Effector CD4-positive, alpha-beta T cell (primary cell): ENCODE measurements at places on chromosomes 16 and 17.

GRCh38 chr16:79918916-79919315 lies 318.4 kb upstream of the MAF start:
- no peak for DNase-seq

GRCh38 chr17:57507828-57508227 lies 237.3 kb downstream of the CCDC182 start:
- DNase-seq = no peak

- DNase-seq = no peak
Measured at GRCh38 chr16:79171931-79172705, 428.4 kb downstream of the MAF start.

GRCh38 chr17:65430209-65430833 lies 131.1 kb downstream of the AXIN2 start:
- no peak for DNase-seq

DNA sequence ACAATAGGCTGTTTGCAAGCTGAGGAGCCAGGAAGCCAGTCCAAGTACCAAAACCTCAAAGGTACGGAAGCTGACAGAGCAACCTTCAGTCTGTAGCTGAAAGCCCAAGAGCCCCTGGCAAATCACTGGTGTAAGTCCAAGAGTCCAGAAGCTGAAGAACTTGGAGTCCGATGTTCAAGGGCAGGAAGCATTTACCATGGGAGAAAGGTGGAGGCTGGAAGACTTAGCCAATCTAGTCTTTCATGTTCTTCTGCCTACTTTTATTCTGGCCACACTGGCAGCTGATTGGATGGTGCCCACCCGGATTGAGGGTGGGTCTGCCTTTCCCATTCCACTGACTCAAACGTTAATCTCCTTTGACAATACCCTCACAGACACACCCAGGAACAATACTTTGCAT lies 15.3 kb downstream of the CD300LB start:
- no peak for DNase-seq

DNA sequence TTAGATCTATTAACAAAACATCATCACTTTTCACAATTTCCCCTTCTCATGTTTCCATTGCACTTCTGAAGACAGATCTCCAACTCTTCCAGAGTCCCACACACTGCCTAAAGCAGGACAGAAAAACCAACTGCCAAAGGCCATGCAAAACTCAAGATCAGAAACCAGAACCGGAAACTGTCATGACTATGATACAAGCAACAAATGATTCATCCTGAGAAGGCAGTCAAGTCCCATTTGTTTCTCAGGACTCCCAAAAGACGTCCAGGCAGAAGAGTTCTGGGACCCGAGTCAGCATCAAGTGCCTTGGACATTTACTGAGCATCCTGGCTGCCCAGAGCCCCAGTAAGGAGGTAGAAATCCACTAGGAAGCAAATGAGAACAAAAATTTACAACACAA lies 38.8 kb downstream of the ERN1 start:
- DNase-seq = no peak

DNA sequence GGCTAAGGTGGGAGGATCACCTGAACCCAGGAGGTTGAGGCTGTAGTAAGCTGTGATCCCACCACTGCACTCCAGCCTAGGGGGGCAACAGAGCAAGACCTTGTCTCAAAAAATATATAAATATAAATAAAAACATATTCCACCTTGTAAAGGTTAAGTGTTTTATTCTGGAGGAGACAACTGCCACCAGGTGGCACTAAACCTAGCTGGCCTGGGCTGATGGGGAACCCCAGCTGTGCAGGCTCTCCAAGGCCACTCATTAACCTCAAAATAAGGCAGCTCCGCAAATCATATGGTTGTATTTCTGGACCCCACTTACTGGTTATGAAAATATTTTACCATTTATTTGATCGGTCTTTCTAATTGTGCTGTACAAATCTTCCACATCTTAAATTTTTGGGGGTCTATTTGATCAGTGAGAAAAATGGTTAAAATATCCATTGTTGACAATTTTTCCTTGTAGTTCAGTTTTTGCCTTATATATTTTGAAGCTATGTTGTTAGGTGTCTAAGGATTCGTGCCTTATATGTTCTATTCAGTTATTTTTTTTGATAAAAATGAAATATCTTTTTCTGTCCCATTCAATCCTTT lies 8.5 kb upstream of the ICAM2 start:
- peak; percentile 69 for DNase-seq

GRCh38 chr16:63982110-63982509 lies 1139.8 kb downstream of the CDH11 start:
- DNase-seq = no peak

DNA sequence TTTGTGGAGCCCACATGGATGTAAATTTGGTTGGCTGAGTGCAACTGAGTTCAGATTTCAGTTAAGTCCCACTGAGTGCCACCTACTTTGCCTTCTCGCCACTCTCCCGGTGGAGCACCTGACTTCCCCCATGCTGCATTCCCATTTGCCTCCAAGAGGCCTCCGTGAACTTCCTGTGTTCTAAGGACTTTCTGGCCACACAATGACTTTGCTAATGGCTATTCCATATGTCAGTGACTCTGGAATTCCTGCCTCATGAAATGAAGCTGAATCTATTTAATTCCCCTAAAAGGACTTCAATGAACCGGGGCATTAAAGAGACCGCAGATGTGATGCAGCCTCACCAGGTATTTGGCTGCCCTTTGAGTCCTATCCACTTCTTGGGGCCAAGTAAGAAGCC lies 29.9 kb downstream of the ABCC12 start:
- DNase-seq = no peak

- DNase-seq = no peak
Measured at GRCh38 chr16:54926166-54926838, 4.4 kb upstream of the IRX5 start.

DNA sequence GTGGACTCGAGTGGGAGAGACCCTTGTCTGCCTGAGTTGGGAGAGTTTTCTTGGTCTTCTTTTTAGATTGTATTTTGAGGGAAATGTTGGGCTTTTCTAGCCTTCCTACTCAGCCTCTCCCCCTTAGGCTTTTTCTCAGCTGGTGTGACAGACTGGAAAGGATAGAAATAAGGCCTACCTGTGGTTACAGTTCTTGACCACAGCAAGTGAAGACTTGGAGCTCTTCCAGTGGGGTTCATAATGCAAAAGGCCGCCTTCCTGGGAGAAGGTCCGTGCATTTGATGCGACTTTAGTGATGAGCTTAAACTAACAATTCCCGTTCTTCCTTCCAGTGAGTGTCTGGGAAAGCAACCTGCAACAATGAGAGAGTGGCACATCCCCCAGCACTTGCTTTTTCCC lies 56.8 kb downstream of the B9D1 start:
- DNase-seq = no peak

DNA sequence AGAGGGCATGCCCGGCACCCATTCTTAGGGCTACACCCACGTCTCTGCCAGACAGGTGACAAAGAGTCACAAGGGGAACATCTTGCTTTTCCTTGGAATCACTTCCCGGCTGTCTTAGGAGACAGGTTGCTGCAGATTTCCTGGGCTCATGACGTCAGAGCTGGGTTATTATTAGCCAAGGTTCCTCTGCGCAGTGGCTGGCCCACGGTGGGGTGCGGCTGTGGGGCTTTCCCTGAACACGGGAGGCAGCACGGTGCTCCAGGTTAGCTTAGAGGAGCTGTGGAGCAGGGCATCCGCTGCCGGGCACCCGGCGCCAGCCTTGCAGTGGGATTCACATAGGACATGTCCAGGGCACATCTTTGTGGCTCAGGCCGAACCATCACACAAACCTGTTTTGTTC lies 118.0 kb upstream of the PLCG2 start:
- DNase-seq = no peak

DNA sequence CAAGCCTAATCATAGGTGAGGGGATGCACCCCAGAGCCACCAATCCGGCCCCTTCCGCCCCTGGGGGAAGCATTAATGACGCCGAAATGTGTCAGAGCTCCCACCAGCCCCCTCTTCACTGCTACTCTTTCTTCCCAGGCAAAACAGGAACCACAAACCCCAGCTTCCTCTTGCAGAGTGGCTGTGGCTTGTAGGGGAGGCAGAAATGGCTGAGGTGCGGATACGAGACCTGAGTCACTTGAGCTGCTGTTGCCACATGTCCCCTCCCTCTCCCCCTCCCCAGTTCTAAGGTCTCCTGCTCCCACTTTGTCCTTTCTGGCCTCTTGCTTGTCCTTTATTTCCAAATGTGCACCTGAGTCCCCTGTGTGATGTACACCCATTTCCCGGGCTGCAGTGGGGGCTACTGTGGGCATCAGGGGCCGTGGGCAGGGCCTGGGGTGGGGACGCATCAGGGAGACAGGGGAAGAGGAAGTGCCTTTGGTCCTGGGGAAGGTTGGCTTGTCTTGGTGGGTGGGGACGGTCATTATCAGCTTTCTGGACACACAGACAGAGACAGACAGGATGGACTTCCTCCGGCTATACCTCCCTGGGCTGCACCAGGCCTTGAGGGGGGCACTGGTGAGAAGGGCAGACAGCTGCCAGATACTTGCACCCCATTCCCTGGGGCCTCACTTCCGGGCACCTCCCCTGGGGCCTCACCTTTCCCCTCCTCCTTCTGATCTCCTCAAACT lies at the start of gene APOBR:
APOBR (plus strand) TSS at position 523 of the 731 bp plus-strand sequence; CDS start at position 562, 39 bp downstream.
- peak; percentile 88 for DNase-seq

GRCh38 chr17:48609759-48610281 lies 997 bp downstream of the HOXB7 start:
- DNase-seq = no peak

DNA sequence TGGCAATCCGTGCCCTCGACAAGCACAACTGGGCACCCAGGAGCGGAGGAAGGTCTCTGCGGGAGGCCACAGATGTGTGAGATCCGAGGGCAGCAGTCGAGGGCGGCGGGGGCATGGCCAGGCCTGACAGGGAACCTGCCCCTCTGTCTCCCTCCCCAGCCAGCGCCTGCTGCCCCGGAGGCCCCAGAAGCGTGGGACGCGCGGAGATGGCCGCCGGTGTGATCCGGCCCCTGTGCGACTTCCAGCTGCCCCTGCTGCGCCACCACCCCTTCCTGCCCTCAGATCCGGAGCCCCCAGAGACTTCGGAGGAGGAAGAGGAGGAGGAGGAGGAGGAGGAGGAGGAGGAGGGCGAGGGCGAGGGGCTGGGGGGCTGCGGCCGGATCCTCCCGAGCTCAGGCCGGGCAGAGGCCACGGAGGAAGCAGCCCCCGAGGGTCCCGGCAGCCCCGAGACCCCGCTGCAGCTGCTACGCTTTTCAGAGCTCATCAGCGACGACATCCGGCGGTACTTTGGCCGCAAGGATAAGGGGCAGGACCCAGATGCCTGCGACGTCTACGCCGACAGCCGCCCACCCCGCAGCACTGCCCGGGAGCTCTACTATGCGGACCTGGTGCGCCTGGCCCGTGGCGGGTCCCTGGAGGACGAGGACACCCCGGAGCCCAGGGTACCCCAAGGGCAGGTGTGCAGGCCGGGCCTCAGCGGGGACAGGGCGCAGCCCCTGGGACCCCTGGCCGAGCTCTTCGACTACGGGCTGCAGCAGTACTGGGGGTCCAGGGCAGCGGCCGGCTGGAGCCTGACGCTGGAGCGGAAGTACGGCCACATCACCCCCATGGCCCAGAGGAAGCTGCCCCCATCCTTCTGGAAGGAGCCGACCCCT lies 1.7 kb downstream of the PERCC1 start:
- no peak for DNase-seq

DNA sequence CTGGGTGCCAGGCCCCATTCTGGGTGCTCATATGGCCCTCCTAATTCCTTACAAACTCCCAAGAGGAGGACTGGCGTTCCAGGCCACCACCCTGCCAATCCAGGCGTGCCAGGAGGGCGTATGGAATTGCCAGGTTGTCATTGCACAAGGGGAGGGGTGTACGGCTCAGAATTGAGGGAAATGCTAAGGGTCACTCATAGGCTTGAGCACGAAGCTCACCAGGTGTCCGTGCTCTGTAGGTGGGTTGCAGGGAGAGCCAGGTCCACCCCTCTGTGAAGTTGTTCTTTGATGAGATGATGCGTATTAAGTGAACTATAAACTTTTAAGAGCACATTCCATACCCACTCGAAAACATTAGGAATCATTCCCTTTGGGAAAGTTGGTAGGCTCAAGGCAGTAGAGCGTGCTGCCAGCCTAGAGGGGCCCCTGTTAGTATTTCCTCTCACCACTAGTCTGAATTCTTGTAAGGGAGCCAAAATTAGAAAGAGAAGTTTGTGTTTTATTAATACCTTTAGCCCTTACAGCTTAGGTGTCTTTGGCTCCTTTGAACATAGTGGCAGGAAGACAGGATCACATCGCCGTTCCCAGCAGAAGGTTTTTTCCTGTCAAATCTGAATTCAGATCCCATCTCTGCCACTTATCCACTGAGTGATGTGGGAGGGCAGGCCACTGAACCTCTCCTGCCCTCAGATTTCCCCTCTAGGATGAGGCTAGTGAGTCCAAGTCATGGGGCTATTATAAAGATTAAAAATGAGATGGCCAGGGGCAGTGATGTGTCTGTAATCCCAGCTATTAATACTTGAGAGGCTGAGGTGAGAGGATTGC lies 38.7 kb upstream of the NFAT5 start:
- no peak for DNase-seq

DNA sequence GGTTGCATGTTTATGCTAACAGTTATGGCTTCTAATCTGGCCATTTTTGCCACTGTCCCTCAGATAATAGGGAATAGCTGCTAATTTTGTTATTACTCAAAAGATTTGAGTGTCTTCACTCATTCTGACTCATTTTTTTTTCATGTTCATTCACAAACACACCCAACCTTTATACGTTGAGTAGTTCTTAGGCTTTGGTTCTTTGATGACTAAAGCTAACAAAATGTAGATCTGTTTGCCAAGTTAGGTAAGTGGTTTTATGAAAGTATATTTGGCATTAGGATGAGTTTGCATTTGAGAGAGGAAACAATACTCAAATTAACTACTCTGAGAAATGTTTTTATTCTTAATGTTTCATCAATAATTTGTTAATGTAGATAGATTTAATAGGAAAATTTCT lies 3.6 kb downstream of the MAP2K4 start:
- DNase-seq = no peak

GRCh38 chr16:27685807-27686206 lies 135.9 kb downstream of the KATNIP start:
- no peak for DNase-seq

DNA sequence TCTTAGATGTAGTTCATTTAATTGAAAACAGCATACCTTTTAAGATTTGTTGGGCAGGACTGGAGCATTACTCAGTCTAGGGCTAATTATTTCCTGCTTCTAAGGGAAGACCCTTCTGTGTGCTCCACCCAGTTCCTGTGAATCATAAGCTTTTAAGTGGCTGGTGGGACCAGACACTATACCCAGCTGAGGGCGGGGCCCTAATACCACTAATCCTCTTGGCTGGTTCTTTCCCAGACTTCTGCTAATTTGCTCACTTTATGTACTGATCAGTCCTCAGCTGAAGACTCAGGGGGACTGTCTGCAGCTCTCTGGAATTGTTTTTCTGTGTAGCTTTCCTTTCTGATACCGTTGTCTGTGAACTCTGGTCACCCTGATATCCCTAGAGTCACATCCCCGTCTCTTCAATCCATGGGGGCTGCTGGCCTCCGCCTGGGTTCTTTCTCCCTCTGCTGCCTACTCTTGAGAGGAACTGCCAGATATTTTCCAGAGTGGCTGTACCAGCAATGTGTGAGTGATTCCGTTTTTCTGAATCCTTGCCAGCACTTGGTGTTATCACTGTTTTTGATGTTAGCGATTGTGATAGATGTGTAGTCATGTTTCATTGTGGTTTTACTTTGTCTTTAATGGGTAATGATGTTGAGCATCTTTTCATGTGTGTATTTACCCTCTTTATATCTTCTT lies 35.1 kb downstream of the MFSD11 start:
- DNase-seq = peak; percentile 67

- no peak for DNase-seq
Measured at GRCh38 chr17:37318931-37319594, 56.7 kb upstream of the C17orf78 start.
